Activated CD4-positive, alpha-beta memory T cell treated with anti-CD3 and anti-CD28 coated beads for 36 hours (primary cell): ENCODE measurements at places on chromosomes 2 and 18.

DNA sequence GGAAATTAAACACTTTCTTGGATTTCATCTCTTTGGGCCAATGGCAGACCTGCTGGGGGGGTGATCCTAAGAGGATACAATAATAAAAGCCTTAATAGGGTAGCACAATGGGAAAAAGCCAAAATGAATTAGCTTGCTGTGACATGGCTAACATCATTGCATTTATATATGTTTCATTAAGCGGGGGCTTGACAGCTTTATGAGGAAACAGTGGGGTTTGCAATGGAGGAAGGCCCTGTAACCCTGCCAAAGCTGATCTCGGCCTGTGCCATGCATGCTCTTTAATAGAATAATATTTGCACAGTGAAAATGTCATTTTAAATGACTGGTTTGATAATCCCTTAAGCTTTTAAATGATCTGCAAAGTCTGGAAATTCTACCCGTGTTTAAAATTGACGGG lies 291.5 kb downstream of the SLC4A3 start:
- no peak for DNase-seq

DNA sequence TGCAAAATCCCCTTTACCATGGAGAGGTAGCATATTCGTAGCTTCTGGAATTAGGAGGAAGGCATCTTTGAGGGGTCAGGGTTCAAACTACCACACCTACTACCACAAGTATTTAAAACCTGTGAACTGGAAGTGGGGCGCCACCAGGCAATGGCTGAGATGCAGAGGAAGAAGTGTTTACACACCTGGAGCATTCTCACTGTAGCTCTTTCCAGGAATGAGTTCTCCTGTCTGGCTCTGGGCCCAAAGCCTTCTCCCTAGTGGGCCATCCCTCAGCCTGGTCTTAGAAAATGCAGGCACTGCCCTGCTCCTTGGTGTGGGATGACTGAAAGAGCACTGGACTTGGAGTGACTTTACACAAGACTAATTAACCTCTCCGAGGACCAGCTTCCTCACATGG lies 30.7 kb upstream of the FOXI3 start:
- no peak for DNase-seq

- DNase-seq, result no peak
Observed at GRCh38 chr18:7749008-7749405, 181.9 kb downstream of the PTPRM start.

- no peak for DNase-seq
Observed at GRCh38 chr2:96964221-96964905, 22.0 kb downstream of the FAM178B start.

GRCh38 chr2:133848111-133848649 lies 279.9 kb upstream of the NCKAP5 start:
- no peak for DNase-seq

- DNase-seq, result peak; percentile 67
Observed at GRCh38 chr2:203673933-203674332, 32.5 kb upstream of the CD28 start.

GRCh38 chr2:215771241-215771640 lies 242.1 kb downstream of the MREG start:
- no peak for DNase-seq

- no peak for DNase-seq
Observed at GRCh38 chr2:100321866-100322820, at the start of gene LONRF2. TSS of gene LONRF2 (minus strand) at chr2:100322501. CDS start at chr2:100322093, 408 bp downstream.

- no peak for DNase-seq
Observed at GRCh38 chr18:79818036-79818435, 20.3 kb downstream of the KCNG2 start.

- no peak for DNase-seq
Observed at GRCh38 chr18:62413206-62413605, 88.1 kb downstream of the TNFRSF11A start.

- DNase-seq, result no peak
Observed at GRCh38 chr2:145228506-145228905, 708.6 kb upstream of the ZEB2 start.

DNA sequence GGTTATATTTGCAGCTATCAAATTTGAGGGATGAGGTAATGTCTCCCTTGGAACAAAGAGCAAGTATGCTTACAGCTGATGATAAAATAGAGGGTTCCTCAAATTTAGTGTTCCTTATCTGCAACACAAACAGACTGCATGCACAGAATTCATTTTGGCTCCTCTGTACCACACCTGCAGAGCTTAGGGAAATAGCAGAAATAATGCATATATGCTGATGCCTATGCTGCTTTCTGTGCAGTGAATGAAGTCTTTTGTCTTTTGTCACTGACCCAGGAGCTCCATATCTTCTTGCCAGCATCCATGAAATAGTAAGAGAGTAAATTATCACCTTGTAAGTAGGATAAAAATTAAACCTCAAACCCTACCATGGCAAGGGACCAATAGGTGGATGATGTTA lies 69.8 kb downstream of the NCKAP1 start:
- DNase-seq, result no peak

- no peak for DNase-seq
Observed at GRCh38 chr2:240445961-240446663, 10.6 kb downstream of the GPC1 start.

GRCh38 chr2:62743506-62743905 lies 38.0 kb downstream of the EHBP1 start:
- no peak for DNase-seq

DNA sequence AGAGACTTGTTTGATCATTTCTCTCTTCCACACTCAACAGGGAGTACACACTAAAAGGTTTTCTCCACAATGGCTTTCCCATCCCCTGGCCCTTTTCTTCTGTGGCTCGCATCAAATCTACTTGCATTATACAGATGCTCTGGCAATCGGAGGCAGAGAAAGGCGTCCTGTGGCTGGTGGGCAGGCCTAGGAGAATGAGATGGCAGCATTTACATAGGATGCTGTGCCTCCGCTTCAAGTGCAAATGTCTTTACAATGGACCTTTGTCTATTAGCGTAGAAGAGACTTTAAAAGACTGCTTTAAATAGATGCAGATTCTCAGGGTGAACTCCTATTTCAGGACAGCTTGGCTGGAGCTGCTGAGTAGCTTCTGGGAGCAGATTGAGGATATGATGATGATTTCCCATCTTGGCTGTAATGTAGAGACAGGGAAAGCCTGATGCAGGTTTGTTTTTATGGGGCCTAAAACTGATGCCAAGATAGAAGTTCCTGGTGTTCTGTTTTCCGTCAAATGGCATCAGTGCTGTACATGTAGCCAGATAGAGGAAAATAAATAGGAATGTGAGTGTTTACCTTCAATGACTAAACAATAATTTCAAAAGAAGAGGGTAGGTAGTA lies 423.4 kb downstream of the RND3 start:
- no peak for DNase-seq

- no peak for DNase-seq
Observed at GRCh38 chr2:10552871-10553245, 104.7 kb upstream of the ODC1 start.

DNA sequence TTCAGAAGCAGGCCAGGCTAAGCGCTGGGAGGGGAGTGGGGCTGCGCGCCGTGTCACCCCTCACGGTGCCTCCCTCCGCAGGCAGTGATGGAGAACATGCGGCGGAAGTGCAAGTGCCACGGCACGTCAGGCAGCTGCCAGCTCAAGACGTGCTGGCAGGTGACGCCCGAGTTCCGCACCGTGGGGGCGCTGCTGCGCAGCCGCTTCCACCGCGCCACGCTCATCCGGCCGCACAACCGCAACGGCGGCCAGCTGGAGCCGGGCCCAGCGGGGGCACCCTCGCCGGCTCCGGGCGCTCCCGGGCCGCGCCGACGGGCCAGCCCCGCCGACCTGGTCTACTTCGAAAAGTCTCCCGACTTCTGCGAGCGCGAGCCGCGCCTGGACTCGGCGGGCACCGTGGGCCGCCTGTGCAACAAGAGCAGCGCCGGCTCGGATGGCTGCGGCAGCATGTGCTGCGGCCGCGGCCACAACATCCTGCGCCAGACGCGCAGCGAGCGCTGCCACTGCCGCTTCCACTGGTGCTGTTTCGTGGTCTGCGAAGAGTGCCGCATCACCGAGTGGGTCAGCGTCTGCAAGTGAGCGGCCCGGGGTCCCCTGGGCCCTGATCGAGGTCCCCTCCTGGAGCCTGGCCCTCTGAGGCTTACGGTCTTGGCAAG lies 12.2 kb downstream of the WNT10A start:
- peak; percentile 91 for DNase-seq

- no peak for DNase-seq
Observed at GRCh38 chr2:114368705-114369104, 73.7 kb upstream of the DPP10 start.

DNA sequence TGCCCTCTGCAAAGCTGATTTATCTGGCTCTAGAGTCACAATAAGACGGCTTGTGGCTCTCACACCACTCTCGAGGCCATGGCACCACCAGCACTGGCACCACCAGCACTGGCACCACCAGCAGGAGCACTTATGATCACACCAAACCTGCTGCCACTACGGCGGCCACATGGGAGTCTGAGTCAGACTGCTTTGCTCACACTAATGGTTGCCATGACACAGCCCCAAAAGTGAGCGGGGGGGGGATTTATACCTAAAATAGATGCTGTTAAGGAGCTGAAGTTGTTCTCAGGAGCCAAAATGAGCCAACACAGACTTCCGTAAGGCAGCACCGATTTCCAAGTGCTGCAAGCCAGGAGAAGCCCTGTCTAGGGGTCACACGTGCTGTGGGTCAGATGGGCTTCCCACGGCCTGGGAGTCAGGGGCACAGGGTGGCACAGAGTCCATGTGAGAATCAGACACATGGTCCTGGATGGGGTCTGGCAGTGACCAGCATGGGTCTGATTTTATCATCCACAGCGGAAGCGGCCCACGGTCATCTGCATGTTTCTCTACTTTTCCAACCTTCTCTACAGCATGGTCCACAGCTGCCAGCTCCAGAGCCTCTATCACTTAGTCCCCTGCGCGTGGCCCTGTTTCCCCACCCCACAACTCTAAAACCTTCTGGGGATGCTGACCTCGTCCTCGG lies 16.7 kb downstream of the DNMT3A start:
- DNase-seq, result peak; percentile 54

DNA sequence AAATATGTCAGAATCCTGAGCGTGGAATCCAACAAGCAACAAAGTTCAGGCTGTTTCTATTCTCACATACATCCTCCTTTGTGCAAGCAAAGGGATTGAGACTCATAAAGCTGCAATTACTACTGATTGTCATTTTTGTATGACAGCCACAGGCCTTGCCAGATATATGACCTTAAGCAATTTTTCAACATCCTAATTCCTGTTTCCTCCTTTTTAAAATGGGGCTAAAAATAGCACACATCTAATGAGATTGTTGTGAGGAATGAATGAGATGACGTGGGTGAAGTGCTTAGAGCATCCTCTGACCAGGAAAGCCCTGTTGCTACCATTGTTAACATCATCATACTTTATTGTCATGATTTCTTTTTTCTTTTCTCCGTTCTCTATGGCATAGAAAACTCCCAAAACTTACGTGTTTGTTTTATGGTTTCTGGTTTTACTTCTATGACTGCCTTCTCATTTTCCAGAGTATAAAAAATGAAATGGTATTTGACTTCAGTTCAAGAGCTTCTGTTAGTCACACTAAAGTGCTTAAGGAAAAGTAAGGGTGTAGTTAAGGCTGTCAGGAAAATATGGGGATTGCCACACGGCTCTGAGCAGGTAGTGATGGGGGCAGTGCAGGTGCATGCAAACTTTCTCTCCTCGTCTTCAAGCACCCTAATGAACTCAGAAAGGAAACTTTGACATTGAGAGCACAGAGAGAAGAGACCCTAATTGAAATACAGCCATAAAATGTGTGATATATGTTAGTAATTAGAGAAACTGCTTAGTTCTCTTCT lies 590.6 kb upstream of the NETO1 start:
- DNase-seq, result no peak

- no peak for DNase-seq
Observed at GRCh38 chr2:238079874-238080327, 19.1 kb downstream of the SCLY start.

- no peak for DNase-seq
Observed at GRCh38 chr2:177015356-177015923, 197.2 kb upstream of the HNRNPA3 start.

- no peak for DNase-seq
Observed at GRCh38 chr18:59851784-59852399, 47.9 kb upstream of the PMAIP1 start.

DNA sequence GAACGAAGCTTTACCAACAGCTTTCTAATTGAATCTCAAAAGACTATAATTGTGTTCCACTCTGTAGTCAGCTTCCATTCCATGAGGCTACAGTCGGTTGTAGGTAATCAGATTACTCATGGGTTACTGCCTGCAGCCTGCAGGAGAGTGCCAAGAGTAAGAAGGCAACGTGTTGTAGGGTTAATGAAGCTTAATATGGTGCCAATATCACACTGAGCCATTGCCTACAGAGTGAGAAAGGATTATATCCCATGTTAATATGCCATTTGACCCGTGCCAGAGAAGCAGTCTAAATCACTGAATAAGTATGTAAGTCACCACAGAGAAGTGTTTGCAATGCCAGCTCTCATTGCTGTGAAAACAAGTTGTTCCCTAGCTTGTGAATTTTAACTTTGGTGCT lies 734.5 kb upstream of the ACVR2A start:
- DNase-seq, result no peak

GRCh38 chr2:221539246-221539645 lies 32.9 kb downstream of the EPHA4 start:
- no peak for DNase-seq

DNA sequence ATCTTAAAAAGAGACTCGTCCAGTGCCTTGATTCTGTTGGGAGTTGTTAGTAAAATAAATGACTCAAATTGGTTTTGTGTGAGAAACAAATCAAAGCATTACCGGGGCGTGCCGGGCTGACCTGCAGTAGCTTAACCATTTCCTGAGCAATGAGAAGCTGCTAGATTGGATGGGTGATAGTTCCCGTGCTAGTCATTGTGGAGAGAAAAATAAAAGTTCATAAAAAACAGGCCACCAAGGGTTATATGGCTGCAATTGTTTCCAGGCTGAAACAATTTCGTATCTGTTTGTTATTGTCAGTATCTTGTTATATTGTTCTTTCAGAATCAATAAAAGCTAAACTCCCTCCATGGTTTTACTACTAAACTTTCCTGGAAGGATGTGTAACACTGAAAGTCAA lies 314.4 kb downstream of the MTX2 start:
- peak; percentile 10 for DNase-seq

GRCh38 chr2:26892922-26893524 lies 45.1 kb downstream of the DPYSL5 start:
- no peak for DNase-seq

DNA sequence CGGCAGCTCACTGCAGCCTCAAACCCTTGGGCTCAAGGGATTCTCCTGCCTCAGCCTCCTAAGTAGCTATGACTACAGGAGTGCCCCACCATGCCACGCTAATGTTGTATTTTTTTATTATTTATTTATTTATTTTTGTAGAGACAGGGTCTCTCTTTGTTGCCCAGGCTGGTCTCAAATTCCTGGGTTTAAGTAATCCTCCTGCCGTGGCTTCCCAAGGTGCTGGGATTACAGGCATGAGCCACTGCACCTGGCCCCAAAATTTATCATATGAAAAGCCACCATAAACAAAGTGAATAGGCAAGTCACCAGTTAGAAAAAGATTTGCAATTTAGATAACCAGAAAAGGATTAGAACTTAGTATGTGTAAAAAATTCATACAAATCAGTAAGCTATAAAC lies 138.6 kb upstream of the NCK2 start:
- DNase-seq, result no peak

DNA sequence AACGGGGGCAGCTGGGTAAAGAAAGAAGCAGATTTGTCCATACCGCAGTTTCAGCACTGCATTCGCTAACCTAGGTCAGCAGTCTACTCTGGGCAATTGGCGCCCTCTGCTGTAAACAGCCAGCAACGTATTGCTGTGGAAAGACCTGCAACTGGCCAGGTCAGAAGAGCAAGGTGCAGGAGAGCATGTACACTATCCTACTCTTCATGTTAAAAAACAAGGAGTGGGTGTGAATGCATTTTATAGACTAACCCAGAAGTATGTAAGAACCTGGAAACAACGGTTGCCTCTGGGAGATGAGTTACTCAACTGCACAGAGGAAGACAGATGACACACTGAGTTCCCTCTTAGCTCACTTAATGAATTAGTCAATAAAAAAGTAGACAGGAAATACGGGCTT lies 6.2 kb downstream of the MRPS5 start:
- peak; percentile 83 for DNase-seq
